Progenitor cell of endocrine pancreas (in vitro differentiated cells): ENCODE measurements at places on chromosomes 7 and 10. TPM values are rescaled to one million over a fixed set of nuclear protein-coding genes. Genes with fewer than 3 reads are reported as not detected.

DNA sequence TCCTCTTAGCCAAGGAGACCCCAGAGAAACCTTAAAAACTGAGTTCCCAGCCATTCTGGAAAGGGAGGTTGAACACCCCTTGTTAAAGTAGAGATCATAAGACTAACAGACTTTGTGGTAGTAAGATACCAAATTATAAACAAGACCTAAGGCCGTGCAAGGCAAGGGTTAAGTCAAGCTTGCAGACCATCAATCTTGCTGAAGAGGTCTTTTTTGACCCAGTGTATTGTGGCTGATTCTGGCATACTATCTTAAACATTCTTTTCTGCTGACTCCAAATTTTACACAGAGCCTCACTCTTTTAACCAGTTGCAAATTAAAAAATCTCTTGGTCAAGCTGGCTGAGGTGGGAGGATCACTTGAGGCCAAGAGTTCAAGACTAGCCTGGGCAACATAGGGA is 1.2 kb upstream of the TBRG4 start:
- H3K4me3 ChIP-seq, result peak overlapping the region; percentile 93
- DNase-seq, result no peak
- peaks cover 37% of the 10 kb centered on the region for H3K27me3 ChIP-seq

DNA sequence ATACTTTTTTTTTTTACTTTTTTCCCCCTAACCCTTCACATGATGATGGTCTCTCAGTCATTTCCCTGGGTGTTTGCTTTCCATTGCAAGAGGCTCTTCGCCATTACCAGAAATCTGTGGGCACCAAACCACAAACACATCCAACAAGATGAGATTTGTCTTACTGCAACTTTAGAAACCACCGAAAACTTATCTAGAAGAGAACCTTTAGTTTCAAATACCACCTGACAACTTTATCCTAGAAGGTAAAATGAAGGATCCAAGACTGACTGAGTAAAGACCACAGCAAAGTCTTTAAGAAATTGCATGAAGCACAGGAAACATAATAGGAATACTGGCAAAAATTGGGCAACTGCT is 363.3 kb upstream of the MBL2 start:
- no peaks in the 10 kb centered on the region for H3K27me3 ChIP-seq
- H3K36me3 ChIP-seq, result peaks cover 8% of the 10 kb centered on the region
- peaks cover 12% of the 10 kb centered on the region for H3K4me1 ChIP-seq
- no peak for DNase-seq
- no peak overlapping the region for H3K4me3 ChIP-seq
- H3K27ac ChIP-seq, result no peak overlapping the region

- H3K4me1 ChIP-seq, result no peaks in the 10 kb centered on the region
- H3K36me3 ChIP-seq, result no peaks in the 10 kb centered on the region
- no peak overlapping the region for H3K4me3 ChIP-seq
- H3K27ac ChIP-seq, result no peak overlapping the region
- H3K27me3 ChIP-seq, result no peaks in the 10 kb centered on the region
Measured at GRCh38 chr10:82982110-82982608, 1107.2 kb downstream of the NRG3 start.

DNA sequence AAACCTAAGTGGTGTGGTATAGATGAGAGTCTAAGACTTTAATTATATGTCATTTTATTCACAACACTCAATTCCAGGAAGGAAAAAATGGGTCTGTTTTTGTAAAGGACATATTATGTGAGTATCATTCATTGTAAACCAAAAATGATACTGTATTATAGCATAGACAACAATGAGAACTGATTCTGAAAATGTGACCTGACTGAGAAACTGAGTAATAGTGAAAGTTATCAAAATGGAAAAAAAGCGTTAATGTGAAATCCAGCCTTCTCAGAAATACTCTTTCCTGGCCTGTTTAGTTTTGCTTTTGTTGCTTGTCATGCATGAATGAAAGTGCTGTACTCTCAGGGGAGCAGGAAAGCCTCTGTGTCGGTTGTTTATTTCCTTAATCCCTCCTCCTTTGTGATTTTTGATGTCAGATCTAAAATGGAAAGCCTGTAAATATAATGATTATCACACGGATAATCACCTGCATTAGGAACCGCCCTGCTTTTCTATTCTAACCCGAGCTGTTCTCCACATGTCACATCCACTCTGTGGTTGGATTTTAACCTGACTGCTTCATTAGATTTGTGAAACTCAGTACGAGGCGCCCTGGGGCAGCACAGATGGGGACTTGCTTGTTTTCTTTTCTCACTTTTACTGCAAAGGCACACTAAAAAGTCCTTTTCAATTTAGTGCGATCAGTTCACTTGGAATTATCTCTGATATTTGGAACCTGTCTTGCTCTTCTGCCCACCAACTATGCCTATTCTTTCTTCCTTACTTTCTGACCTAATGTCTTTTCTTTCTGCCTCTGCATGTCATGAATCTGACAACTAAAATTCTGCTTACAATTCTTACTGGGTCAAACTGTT is 240.9 kb upstream of the KAT6B start:
- H3K4me3 ChIP-seq, result peak overlapping the region; percentile 0
- DNase-seq, result no peak
- no peaks in the 10 kb centered on the region for H3K27me3 ChIP-seq
- H3K36me3 ChIP-seq, result peaks cover 6% of the 10 kb centered on the region

DNA sequence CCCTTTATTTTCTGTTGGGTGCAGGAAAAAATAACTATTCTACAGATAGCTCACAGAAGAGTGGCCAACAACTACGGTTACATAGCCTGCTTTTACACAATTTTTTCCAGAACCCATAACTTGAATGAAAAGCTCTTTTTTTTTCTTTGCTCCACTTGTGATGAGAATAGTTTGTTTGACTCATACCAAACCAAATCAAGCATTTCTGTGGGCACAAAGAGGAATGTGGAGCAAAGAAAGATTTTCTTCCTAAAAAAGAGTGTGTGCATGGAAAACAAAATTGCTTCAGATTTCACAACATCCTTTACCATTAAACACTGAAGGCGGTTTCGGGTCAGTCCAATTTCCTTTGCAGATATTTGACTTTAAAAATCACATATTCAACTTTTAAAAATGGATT is 54.8 kb upstream of the RAB11FIP2 start:
- no peak for DNase-seq
- H3K36me3 ChIP-seq, result no peaks in the 10 kb centered on the region
- H3K27me3 ChIP-seq, result no peaks in the 10 kb centered on the region
- H3K4me3 ChIP-seq, result no peak overlapping the region

GRCh38 chr10:132590094-132590751 is 52.6 kb downstream of the INPP5A start:
- H3K27ac ChIP-seq, result no peak overlapping the region
- H3K27me3 ChIP-seq, result no peaks in the 10 kb centered on the region
- H3K4me3 ChIP-seq, result no peak overlapping the region
- H3K36me3 ChIP-seq, result peaks cover 7% of the 10 kb centered on the region

DNA sequence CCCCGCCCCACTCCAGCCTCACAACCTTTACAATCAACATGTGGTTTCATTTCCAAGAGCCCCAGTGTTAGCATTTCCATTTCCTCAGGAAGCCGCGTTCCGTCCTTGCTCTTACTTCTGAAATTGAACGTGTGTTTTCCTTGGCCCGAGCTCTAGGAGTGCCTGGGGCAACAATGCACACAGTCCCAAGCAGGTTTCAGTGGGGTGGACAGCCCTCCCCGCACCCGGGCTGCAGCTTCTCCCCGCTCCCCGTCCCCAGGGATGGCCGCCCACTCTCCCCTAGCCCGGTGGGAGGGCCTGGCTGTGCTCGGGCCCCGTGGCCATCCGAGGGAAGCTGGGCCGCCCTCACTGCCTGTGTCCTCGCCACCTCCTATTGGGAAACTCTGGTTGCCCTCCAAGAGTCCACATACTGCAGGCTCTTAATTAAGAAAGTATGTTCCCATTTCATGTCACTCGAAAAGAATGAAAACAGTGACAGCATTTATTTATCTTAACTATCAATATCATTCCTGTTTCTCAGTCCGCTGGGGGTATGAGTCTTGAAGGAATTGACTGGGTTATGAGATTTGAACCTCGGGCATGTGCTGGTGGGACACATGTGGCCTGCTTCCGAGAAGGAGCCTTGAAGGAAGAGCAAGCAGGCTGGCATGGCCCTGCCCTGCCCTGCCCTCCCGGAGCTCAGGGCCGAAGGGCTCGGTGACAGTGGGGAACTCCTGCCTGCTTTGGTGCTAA is 163.8 kb downstream of the GRK5 start:
- H3K4me3 ChIP-seq, result no peak overlapping the region
- H3K4me1 ChIP-seq, result peaks cover 21% of the 10 kb centered on the region
- no peaks in the 10 kb centered on the region for H3K36me3 ChIP-seq
- H3K27me3 ChIP-seq, result no peaks in the 10 kb centered on the region

DNA sequence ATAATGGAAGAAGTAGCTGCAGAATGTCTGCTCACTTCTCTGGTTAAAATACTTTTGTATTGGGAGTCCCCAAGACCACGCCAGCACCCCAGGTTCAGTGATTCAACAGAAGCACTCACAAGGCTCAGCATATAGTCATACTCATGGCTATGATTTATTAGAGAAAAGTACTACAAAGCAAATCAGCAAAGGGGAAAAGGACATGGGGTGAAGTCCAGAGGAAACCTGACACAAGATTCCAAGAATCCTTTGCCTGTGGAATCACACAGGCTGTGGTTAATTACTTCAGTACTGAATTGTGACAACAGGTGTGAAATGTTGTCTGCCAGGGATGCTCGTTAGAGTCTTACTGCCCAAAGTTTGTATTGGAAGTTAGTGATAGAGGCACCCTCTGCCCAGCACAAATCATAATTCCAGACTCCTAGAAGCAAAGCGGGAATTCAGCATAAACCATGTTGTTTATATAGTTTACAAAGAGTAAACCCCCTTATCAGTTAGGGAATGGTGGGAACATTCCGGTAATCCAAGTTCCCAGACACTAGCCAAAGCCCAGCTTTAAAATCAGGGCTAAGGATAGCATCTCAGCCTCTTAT is 79.4 kb downstream of the HYCC1 start:
- H3K36me3 ChIP-seq, result peaks cover 3% of the 10 kb centered on the region
- H3K27me3 ChIP-seq, result no peaks in the 10 kb centered on the region
- no peak for DNase-seq
- H3K4me1 ChIP-seq, result peaks cover 38% of the 10 kb centered on the region
- H3K4me3 ChIP-seq, result no peak overlapping the region

- H3K4me1 ChIP-seq, result peaks cover 30% of the 10 kb centered on the region
- peaks cover 68% of the 10 kb centered on the region for H3K27me3 ChIP-seq
- no peaks in the 10 kb centered on the region for H3K36me3 ChIP-seq
Measured at GRCh38 chr7:155870334-155871180, 58.3 kb upstream of the SHH start.

DNA sequence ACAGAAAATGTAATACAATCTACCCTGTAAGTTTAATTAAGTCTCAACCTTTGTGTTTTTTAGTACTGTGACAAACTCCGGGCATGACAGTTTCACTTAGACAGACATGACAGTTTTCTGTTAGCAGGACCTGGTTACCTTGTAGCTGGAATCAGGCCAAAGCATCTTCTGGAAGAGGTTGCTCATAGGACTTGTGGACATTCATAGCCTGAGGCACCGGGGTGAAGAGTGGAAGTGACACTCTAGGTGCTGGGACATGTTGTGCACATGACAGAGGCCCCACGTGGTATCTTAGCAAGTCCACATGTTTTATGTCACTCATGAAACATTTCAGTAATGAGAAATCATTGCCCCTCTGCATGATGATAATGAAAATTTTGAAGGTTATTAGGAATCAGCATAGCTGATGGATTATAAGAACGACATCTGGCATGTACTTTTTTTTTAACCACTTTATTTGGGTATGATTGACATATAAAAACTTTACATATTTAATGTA is 441.4 kb downstream of the CNTNAP2 start:
- DNase-seq, result no peak
- H3K27me3 ChIP-seq, result no peaks in the 10 kb centered on the region
- no peak overlapping the region for H3K27ac ChIP-seq
- no peaks in the 10 kb centered on the region for H3K36me3 ChIP-seq
- no peak overlapping the region for H3K4me3 ChIP-seq
- peaks cover 2% of the 10 kb centered on the region for H3K4me1 ChIP-seq

GRCh38 chr7:133742709-133743538 is 384.2 kb upstream of the LRGUK start:
- H3K27me3 ChIP-seq, result no peaks in the 10 kb centered on the region
- no peak overlapping the region for H3K27ac ChIP-seq
- no peaks in the 10 kb centered on the region for H3K36me3 ChIP-seq
- DNase-seq, result no peak
- H3K4me3 ChIP-seq, result no peak overlapping the region

GRCh38 chr7:49718760-49719159 is 54.7 kb upstream of the VWC2 start:
- H3K4me1 ChIP-seq, result peaks cover 3% of the 10 kb centered on the region
- no peak overlapping the region for H3K27ac ChIP-seq
- H3K4me3 ChIP-seq, result no peak overlapping the region
- no peaks in the 10 kb centered on the region for H3K36me3 ChIP-seq

- no peak overlapping the region for H3K27ac ChIP-seq
- no peak overlapping the region for H3K4me3 ChIP-seq
- H3K36me3 ChIP-seq, result no peaks in the 10 kb centered on the region
- H3K4me1 ChIP-seq, result peaks cover 1% of the 10 kb centered on the region
- no peaks in the 10 kb centered on the region for H3K27me3 ChIP-seq
- DNase-seq, result no peak
Measured at GRCh38 chr7:19984231-19984632, 210.8 kb upstream of the TMEM196 start.

DNA sequence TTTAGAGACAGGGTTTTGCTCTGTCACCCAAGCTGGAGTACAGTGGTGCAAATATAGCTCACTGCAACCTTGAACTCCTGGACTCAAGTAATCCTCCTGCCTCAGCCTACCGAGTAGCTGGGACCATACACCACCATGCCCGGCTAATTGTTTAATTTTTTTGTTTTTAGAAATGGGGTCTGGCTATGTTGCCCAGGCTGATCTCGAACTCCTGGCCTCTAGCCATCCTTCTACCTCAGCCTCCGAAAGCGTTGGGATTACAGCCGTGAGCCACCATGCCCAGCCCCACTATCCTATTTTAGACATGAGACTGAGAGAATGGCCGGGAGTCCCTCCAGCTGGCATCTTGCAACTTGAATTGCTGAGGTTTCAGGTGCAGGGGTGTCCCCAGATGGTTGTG is 39.4 kb downstream of the KCTD7 start:
- H3K36me3 ChIP-seq, result peaks cover 3% of the 10 kb centered on the region
- peak overlapping the region; percentile 49 for H3K27ac ChIP-seq
- H3K4me3 ChIP-seq, result no peak overlapping the region
- no peaks in the 10 kb centered on the region for H3K27me3 ChIP-seq
- DNase-seq, result no peak

Gene SPDYE2
- total RNA-seq, result not detected in 2 replicates

Gene CDC14C
- total RNA-seq, result 0.22 TPM in 1 of 2 replicates, not detected in the other

Gene CALHM1
- not detected in 2 replicates for total RNA-seq

Gene PRLHR
- 1.5 and 1.7 TPM in 2 replicates for total RNA-seq

Gene ZNF804B
- not detected in 2 replicates for total RNA-seq

Gene AKR1C8
- not detected in 2 replicates for total RNA-seq

Gene PRKG1
- total RNA-seq, result 3.7 and 4.6 TPM in 2 replicates

Gene PTPRZ1
- total RNA-seq, result 0.74 and 1.6 TPM in 2 replicates

Gene SPDYE16
- total RNA-seq, result 0.31 and 0.47 TPM in 2 replicates

Gene TCAF1
- total RNA-seq, result 112 TPM in 2 replicates

Gene ASB10
- total RNA-seq, result not detected in 2 replicates

Gene CLDN15
- total RNA-seq, result 21.2 and 22.8 TPM in 2 replicates

Gene MYL10
- total RNA-seq, result not detected in 2 replicates

Gene COL17A1
- 0.78 and 0.86 TPM in 2 replicates for total RNA-seq
